Diencephalon (tissue), 1 donor: ENCODE measurements at places on chromosomes 16 and 17. TPM values are rescaled to one million over a fixed set of nuclear protein-coding genes. Genes with fewer than 3 reads are reported as not detected.

ICAM2 gene
- 8.8 TPM for total RNA-seq

CACNG4 gene
- 69.9 TPM for total RNA-seq

IGF2BP1 gene
- 2.8 TPM for total RNA-seq

CHST6 gene
- total RNA-seq: 5.3 TPM

KCNH6 gene
- 0.69 TPM for total RNA-seq

COPS3 gene
- 105 TPM for total RNA-seq

CA10 gene
- 93.2 TPM for total RNA-seq

GINS3 gene
- 3.9 TPM for total RNA-seq

SLC5A2 gene
- total RNA-seq: 2.1 TPM

FSCN2 gene
- total RNA-seq: 1.4 TPM

KCNH4 gene
- total RNA-seq: 1.8 TPM

STAT5A gene
- 3.7 TPM for total RNA-seq
